CD4-positive, alpha-beta T cell treated with Interleukin-15 for 1 hour (primary cell): ENCODE measurements at places on chromosomes 16 and 17.
A peak's percentile ranks its signal among the peaks of the same experiment; 100 is the strongest.

- no peak for DNase-seq
Measured at GRCh38 chr17:78872486-78872885, 30.5 kb downstream of the CEP295NL start.

DNA sequence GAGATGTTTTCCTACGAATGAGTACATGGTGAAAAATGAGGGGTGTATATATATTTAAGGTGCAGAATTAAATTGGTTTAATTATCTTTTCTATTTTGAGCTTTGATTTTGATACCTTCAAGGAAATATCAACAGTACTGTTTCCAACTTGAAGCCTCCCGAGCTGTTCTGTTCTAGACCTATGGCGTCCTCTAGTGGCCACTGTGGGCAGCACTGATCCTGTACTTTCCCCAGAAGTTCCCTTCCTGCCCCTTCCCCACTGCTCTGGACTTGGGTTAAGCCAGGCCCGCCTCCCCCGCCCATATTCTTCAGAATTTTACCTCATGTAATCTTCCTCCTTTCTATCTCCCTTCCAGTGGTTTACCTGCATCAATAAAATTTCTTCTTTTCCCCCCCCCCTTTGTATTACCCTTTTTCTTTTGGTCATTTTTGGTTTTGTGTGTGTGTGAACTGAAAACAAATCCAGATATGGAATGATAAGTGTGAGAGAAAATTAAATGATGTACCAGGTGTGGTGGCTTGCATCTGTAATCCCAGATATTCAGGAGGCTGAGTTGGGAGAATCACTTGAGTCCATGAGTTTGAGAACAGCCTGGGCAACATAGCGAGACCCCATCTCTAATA, 1643.5 kb downstream of the TP53TG3F start:
- DNase-seq = no peak

DNA sequence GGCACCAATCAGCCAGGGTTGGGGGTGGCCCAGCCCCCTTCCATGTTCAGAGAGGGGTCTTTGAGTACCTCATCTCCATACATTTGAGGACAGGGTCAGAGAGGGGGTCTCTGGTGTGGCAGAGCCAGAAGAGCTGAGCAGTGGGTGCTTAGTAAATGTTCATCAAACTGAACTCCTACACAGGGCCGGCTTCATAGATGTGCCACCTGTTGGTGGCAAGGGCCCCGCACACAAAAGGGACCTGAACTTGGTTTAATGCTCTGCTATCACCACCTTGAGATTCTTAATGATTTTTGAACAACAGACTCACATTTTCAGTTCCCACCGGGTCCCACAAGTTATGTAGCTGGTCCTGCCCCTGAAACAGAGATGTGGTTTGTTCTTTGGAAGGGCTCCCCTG, 9.0 kb upstream of the C1QL1 start:
- no peak for DNase-seq

- peak; percentile 32 for DNase-seq
Measured at GRCh38 chr16:57651344-57652333, 16.5 kb upstream of the ADGRG3 start.

DNA sequence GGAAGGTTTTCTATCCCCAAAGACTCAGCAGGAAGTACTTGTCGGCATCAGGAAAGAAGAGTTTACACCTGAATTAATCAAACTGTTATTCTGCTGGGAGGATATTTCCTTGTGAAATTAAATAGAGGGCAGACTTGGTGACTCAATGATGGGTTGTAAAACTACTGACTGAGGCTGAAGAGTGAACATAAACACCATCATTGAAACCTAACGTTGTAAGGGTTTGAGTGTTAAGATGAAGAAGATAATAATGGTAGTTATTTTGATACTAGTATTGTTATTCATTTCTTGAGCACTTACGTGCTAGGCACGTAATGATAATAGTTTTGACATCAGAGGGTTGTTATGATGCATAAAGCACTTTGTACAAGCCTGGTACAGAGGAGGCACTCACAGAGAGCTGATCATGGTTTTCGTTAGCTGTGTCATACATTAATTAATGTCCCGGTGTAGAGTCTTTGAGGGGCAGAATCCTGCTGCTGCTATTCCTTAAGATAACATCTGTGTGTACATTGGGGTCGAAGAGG, 64.2 kb upstream of the CACNG3 start:
- DNase-seq = no peak

DNA sequence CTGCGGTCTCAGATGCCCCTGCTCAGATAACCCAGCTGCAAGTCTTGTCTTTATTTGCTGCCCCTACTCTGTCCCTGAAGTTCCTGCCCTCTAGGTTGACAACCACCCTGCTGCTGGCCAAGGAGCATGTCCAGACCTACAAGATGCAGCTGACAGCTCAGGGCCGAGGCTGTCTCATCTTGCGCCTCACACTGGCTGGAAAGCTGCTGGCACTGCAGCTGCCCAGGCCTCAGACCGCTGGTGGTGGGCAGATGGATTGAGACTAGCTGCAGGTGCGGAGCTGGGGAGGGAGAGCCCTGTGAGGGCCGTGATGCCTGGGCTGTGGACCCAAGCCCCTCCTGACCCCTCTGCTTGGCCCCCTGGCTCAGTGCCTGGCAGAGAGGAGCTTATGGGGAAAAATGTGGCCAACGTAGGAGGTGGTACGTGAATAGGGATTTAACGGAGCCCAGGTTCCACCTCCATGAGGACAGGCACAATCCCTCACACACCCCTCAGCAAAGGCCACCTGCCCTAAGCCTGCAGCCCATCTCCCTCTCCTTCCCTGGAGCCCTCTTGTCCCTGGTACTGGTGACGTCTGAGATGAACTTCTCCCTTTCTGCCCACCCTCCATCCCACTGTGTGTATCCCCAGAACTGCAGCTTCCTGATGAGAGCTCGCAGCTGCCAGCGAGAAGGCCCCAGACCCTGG, 8.3 kb upstream of the GALK1 start:
- DNase-seq = no peak

DNA sequence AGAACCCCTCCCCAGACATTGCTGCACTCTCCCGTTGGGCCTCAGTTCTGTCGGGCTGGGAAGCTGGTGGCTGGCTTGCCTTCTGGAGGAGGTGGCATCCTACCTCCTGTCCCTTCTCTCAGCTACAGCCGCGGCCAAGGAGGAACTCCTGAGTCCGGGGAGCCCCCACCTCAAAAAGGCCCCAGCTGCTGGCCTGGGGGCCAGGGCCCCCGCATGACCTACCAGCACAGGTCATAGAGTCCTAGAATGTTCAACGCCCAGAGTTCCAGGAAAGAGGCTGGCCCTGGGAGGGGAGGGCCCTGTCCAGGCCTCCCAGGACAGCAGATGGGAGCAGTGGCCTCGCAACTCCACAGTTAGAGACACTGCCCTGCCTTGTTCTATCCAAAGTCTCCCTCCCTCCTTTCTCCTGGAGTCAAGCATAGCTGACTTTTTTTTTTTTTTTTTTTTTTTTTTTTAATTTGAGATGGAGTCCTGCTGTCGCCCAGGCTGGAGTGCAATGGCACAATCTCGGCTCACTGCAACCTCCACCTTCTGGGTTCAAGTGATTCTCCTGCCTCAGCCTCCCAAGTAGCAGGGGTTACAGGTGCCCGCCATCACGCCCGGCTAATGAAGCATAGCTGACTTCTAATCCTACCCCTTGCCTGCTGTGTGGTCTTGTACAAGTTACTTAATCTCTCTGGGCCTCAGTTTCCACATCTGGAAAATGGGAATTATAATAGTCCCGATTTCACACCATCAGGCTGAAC, 7.1 kb downstream of the CARHSP1 start:
- DNase-seq = no peak

GRCh38 chr17:37823996-37824395, 79.1 kb upstream of the HNF1B start:
- DNase-seq = no peak

DNA sequence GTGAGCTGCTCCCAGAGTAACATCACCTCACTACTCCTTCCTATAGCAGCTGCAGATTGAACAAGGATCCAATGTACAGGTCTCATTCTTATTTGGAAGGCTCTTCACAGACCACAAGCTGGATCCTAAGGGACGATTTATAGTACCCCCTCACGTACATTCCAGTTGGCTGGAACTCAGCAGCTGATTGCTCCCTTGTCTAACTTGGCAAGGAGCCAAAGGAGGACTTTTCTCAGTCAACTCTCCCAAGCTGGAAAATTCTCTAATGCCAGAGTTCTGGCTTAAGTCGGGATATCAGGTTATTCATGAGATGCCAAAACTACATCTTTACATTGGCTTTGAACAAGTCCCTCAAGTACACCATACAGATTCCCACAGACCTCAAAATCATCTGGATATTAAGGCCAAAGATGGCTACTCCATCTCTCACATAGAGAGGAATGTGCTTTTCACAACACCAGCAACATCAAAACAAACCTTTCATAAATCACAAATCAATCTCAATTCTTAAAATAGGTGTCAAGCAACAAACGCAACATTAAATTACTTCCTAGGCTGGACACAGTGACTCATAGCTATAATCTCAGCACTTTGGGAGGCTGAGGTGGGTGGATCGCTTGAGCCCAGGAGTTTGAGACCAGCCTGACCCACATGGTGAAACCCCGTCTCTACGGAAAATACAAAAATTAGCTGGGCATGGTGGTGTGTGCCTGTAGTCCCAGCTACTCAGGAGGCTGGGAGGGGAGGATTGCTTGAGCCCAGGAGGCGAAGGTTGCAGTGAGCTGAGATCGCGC, 39.3 kb downstream of the SMG6 start:
- DNase-seq = no peak

DNA sequence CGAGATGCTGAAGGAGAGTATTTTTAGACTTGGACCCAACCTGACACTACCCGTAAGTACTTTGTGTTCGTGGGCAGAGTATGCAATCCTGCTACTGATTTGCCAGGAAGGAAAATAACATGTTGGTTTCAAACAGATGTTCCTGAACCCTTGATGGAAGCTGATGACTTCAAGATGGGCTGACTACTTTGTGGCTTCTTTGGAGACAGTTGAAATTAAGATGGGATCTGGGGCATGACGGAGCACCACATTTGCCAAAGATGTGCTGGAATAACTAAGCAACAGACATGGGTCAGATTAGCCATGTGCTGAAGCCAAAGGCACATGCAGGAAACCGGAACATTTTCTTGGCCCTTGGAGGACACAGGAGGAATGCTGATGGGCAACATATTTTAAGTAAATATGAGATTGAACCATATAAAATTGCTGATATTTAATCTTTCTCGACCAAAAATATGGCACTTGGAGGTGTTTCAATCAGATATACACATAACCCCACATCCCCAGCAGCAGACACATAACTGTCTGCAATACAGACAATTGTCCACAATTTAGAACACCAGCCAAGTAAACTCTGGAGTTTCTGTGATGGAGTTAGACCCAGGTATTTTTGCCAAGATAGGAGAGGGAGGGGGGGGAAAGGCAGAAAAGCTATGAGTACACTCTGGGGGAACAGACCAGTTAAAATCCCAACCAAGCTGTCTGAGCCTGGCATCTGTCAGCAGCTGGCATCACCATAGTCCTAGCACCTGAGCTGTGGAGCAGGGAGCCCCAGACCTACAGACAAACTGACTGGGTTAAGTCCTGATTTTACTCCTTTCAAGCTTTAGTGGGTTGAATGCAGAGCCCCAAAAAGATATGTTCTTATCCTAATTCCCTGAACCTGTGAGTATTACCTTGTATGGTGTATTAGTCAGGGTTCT, 329.4 kb upstream of the CDH5 start:
- DNase-seq = no peak

GRCh38 chr17:65054602-65055001, 1.9 kb downstream of the GNA13 start:
- no peak for DNase-seq

DNA sequence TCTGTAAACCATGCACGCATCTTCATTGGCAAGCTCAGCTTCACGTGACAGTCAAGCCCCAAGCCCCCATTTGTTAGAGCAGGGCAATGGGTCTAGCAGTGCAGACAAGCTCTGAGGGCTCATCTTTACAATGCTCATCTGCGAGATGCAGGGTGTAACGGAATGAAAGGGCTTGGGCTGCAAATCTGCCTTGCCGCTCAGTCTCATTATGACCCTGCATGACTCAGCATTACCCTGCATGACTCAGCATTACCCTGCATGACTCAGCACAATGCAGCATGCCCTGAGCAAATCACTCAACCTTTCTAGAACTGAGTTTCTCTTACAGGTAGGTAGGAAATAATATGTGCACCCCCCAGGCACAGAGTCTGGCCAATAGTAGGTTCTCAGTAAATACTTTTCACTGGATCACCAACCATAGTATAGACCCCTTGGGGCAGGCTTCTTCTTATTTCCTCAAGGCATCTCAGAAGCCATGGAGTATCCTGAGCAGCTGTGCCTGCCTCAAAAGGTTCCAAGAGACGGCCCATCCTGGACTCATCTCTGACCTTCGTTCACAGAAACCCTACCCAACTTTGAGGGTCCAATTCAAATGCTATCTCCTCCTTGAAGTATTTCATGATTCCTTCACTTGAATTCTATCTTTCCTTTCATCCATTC, 391.3 kb upstream of the CDH5 start:
- no peak for DNase-seq

DNA sequence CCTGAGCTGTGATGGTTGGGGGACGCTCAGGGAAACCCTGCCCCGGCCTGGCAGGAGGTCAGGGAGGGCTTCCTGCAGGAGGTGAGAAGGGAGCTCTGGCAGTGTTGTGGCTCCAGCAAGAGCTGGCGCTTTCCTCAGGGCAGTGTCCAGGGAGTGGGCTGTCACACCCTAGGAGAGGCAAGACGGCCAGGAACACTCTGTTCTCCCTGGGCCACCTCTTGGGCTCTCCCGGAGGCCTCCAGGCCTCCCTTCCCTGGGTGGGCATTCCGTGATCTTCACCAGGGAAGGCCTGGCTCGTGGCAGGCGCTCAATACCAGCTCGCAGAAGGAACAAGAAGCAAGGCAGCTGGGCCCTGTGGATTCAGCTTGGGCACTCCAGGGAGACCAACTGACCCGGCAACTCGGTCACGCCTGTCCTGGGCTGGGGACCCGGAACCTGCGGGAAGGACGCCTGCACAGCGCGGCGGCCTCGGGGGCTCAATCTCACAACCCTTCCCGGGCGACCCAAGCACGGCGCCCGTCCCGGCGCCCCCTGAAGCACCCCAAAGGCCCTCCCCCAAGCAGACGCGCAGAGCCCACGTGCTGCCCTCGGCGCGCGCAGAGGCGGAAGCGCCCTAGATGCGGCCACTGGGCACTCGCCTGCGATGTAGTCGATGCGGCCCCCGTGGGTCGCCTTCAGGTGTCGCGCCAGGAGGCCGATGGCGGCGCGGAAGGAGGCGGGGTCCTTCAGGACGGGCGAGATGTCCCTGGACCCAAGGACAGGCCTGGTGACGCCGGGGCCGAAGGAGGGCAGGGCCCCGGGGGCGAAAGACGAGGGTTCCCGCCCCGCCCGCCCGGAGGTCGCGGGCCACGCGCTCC, 588 bp downstream of the APRT start:
- DNase-seq = peak; percentile 68

DNA sequence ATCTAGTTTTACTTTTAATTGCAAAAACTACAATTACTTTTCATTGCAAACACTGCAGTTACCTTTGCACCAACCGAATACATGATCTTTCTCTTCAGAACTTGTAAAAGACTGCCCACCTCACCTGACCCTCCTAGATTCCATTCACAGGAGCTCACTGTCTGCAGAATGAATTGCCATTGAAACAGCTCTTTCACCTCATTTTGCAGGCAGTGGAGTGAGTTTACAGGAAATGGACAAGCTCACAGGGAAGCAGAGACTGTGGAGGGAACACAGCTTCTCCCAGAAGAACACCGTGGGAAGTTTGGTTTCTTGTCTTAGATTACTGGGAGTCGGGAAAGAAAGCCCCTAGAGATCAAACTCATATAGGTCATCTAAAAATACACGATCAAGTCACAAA, 439.7 kb upstream of the RBFOX1 start:
- DNase-seq = no peak
